ENCODE measurements at places on chromosomes 1 and 21.

- DNase-seq: no peak
Observed at GRCh38 chr1:168224991-168225390, 813 bp upstream of the SFT2D2 start.

GRCh38 chr1:159935719-159936272 is 9.6 kb downstream of the IGSF9 start:
- no peak for DNase-seq

DNA sequence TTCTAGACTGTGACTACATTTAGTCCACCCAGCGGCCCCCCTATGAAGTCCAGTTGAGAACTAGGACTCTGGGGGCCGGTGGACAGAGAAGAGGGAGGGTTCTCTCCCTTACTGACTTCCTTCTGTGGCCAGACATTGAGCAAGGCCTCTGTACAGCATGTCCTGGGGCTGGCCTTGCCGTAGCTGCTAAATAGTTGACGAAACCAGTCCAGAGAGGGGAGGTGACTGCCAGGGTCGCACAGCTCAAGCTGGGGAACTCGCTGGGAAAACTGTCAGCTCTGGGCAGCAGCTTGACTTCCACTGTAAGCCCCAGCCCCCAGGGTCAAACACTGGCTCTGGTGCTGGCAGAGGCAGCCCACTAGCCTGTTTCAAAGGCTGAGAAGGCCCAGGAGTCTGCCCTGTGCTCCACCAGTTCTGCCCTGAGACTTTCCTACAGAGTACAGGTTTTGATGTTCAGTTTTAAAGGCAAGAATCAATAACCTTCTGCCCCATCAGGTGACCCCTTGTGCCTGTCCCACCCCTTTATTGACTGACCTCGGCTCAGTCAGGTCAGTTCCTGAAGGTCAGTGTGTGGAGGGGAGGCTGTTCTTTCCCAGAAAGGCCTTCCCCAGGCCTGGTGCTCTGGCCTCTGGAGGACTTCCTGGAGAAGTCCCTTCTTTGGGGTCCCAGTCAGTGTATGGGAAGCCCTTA is 14.1 kb downstream of the PCSK9 start:
- DNase-seq: no peak

GRCh38 chr1:226082959-226083301 is 20.4 kb downstream of the H3-3A start:
- no peak for DNase-seq

DNA sequence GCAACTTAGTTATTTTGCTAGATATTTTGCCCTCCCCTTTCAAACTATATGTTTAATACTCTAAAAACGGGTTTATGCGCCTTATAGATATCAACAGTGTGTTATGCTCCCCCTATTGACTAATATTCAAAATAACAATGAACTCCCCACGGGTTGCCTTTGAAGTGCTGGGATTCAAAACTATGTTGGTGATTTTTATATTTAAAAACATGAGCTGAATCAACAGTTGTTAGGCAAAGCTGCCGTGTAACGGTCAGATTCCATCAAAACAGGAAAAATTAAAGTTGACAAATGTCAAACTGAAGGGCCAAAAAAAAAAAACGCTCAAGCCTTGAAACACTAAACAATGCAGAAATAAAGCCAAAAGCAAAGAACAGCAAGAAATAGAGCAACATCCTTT is 2.5 kb downstream of the TGFBR3 start:
- DNase-seq: no peak

- no peak for DNase-seq
Observed at GRCh38 chr1:156592910-156593660, 1.5 kb downstream of the NAXE start.

GRCh38 chr1:204731509-204731908 is 46.0 kb upstream of the LRRN2 start:
- DNase-seq: no peak

DNA sequence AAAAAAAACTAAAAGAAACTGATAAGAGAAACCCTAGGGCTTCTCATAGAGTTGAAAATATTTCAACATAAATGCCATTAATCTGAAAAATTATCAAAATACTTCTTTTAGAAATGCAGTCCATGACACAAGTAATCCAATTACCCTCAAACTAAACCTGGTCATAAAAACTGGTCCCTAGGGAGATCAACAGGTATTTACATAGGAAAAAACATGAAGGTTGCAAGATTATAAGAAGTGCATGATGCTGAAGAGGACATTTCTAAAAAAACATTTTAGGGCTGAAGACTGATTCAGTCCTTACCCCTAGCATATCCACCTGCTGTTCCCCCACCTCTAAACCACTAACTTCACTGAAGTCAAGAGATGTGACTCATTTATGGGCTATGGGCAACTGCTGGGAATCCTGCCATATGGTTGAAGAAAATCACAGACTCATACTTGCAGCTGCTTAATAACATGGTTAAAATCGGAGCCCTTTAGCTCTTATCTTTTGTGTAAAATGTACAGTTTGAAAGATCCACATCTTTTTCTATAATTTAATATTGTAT is 131.0 kb upstream of the RUNX1 start:
- DNase-seq: no peak

All from stimulated activated naive CD4-positive, alpha-beta T cell (primary cell).